ENCODE measurements at places on chromosomes 13 and 19.

DNA sequence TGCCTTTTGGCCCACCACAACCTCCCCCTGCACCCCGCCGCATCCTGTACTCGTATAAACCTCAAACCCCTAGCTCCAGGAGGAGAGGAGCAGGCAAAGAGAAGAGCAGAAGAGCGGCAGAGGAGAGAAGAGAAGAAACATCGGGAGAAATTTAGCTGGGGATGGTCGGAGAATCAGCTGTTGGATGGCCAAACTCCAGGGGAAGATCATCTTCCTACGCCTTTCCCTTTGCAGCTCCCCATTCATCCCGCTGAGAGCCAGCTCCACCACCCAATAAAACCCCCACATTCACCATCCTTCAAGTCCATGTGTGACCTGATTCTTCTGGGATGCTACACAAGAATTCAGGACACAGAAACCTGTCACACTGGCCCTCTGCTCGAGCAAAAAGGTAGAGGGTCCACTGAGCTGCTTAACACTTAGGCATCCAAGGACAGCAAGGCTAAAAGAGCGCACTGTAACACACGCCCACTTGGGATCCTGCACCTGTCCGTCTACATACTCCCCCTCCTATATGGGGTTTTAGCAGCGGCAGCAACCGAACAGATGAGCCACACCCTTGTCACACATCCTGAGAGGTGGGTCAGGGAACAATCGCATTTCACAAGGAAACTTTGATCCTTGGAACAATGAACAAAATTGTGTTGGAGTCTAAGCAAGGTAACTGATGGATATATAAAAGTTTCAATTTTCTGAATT lies 51.6 kb upstream of the MIR17HG start:
- DNase-seq, result no peak

- DNase-seq, result no peak
Observed at GRCh38 chr19:42105368-42105767, 26.9 kb downstream of the POU2F2 start.

DNA sequence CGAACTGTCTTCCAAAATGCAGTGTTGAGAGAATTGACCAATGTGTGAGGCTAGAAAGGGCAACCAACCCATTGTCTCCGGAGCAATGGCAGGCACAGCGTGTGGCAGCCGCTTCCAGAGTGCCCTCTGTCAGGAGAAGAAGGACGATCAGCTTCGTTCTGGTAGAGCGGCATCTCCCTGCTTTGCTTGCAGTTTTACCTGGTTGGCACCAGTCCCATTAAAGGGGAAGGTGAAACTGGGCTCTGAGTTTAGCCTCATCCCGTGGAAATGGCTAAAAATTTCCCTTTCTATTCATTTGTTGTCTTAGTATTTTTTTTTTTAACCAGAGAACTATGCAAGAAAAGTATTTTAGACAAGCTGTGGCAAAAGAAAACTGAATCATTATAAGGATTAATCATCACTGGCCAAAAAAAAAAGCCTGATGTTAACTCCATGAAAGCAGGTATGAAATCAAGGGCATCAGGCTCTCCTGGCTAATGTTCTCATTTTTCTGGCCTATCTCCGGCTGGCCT lies 81.5 kb upstream of the SLC7A1 start:
- DNase-seq, result no peak

DNA sequence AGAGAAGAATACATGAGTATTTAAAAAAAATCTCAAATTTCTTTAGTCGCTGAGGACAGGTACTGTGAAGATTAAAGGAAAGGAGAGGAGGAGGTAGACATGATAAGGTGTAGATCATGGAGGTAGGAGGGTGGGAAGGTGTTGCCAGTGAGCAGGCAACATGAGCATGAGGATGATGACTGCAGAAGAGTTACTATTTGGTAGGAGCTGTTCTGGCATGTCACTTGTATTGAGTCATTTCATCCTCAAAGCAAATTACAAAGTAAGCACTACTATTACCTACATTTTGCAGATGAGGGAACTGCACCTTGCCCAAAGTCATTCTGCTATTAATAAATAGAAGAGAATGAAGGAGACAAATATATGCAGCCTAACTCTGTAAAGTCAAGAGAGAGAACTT lies 435.8 kb upstream of the KLF12 start:
- no peak for DNase-seq

GRCh38 chr19:19594381-19594780 lies 24.1 kb downstream of the PBX4 start:
- DNase-seq, result no peak

- DNase-seq, result no peak
Observed at GRCh38 chr13:29515372-29515771, 80.1 kb downstream of the SLC7A1 start.

GRCh38 chr19:57888107-57888559 lies 704 bp downstream of the ZNF814 start:
- no peak for DNase-seq

DNA sequence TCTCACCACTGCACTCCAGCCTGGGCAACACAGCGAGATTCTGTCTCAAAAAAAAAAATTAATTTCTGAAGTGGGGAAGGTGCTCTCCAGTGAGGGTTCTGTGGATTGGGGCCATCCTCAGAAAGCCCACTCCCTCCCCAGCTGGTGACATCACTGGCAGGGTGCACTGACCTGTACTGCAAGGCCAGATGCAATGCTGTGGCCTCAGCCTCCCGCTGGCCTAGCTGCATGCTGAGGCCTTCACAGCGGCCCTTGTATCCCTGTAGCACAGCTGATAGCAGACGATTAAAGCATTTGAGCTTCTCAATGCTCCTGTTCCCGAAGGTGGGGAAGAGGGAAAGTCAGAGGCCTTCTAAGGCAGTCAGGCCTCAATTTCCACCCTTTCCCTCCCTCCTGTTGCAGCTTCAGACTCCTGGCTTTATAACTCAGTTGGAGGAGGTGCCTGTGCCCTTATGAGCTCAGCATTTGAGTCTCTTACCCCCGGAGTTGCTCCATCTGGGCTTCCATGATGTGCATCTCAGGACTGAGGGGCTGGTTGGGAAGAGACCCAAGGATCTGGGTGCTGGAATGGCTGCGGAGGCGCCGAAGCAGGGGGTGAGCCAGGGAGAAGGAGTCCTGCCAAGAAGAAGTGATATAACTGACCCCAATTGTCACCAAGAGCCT lies 5.3 kb downstream of the USHBP1 start:
- DNase-seq, result no peak

DNA sequence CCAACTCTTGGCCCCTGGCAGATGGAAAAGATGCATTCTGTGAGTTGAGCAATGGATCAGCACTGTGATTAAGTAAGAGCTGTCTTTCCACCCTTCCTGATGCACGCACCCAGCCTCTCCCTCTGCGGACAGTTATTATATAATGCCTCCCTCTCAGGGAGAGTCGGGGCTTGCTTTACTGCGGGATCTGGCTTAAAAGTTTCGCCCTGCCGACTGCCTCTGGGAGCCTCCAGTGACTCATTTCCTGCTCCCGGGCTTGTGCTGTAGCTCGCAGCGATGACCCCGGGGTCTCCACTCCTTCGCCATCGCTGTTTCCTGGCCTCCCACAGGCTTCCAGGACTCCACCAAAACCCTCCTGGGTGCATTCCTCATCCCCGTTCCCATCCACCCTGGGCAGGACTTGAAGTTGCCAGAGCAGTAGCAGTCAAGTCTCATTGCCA lies 107.4 kb upstream of the SLC7A1 start:
- DNase-seq, result peak; percentile 41

GRCh38 chr19:47697863-47698609 lies 15.2 kb upstream of the EHD2 start:
- DNase-seq, result peak; percentile 68

- no peak for DNase-seq
Observed at GRCh38 chr19:15317392-15318071, 14.8 kb downstream of the BRD4 start.

GRCh38 chr19:13530720-13531119 lies 24.4 kb upstream of the CACNA1A start:
- no peak for DNase-seq

- DNase-seq, result no peak
Observed at GRCh38 chr19:34241513-34242337, 12.6 kb upstream of the GARRE1 start.

GRCh38 chr19:3788996-3789778 lies 3.0 kb upstream of the MATK start:
- DNase-seq, result no peak

Measured in SW 1271 (cell line).